Pancreas (tissue), 10 donors: ENCODE measurements at places on chromosomes 12 and 14.

DNA sequence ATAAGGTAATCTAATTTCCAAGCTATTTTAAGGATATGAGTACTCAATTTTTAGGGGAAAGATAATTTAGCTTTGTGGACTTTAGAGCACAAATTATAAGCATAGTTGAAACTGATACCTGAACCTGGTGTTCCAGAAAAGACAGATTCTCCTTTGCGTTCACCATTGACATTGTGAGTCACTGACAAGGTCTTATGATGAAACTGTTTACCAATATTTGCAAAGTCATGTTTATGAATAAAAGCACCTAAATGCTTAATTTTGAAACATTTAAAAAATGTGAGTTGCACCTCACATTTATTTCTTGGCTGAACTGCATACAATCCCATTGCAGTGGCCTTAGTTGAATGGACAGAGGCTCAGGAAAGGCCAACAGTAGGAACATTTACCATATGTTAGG is 3.9 kb downstream of the BCAT1 start:
- no peak for DNase-seq

GRCh38 chr12:120365675-120366340 is 3.2 kb downstream of the MSI1 start:
- DNase-seq, result peak; percentile 74

DNA sequence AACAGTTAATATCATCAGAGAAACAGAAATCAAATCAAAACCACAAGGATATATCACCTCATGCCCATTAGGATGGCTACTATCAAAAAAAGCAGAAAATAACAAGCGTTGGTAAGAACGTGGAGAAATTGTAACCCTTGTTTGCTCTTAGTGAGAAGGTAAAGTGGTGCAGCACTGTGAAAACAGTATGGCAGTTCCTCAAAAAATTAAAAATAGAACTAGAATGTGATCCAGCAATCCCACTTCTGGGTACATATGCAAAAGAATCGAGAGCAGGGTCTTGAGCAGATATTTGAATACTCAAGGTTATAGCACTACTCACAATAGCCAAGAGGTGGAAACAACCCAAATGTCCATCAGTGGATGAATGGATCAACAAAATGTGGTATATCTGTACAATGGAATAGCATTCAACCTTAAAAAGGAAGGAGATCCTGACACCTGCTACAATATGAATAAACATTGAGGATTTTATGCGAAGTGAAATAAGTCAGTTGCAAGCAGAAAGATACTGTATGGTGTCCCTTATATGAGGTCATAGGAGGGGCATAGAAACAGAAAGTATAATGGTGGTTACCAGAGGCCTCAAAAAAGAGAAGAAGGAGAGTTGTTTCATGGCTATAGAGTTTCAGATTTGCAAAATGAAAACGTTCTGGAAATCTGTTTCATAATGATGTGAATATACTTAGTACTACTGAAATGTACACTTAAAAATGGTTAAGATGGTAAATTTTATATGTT is 131.0 kb upstream of the EEA1 start:
- no peak for DNase-seq

GRCh38 chr14:68230950-68231717 is 411.6 kb downstream of the RAD51B start:
- DNase-seq, result peak; percentile 32

GRCh38 chr14:105311838-105312237 is 2.7 kb upstream of the PACS2 start:
- no peak for DNase-seq

GRCh38 chr12:68971404-68971803 is 38.4 kb upstream of the CPM start:
- DNase-seq, result no peak

DNA sequence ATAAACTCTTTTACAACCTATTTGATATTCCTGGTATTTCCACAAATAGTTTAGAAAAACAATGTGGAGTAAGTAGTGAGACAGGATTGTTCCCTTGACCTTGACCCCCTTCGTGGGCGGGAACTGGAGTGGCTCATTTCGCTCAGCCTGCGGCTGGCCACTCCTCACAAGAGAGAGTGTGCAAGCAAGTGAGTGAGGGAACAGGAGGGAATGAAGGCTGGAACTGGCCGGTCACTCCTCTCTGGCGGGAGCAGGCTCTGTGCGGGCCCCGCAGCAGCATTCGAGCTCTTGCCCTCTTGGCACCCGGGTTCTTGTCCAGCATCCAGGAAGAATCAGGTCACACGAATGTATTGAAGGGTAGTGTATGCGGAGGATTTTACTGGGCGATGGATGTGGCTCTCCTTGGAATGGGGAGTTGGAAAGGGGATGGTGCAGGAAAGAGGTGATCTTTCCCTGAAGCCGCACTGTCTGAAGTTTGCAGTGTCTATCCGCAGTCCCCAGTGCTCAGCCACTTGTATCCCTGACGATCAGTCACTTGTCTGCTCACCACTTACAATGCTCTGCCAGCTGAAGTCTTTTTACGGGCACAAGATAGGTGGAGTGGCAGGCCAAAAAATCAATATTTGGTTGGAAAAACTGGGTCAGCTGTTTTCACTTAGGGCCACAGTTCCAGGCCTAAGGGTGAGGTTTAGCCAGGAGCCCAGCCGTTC is 28.0 kb upstream of the TXNRD1 start:
- no peak for DNase-seq

DNA sequence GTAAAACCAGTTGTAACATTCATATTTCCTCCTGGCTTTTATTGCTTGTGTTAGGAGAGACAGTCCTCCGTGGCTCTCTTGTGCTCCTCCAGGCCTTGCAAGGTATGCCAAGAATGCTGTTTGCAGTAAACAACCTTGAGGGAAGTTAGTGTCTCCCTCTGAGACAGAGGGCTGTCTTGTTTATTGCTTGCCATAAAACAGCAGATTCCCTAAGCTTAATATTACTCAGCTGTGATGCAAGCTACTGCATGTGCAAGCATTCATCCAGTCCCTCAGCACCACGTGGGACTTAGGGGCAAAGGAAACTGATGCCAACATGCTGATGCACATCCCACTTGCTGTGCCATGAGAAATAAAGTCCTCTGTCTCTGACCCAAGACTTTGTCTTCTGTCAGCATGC is 6.6 kb downstream of the POMT2 start:
- DNase-seq, result no peak

- DNase-seq, result no peak
These were observed 41.0 kb upstream of the PYGL start for GRCh38 chr14:50985124-50985858.

- DNase-seq, result no peak
These were observed 63.0 kb upstream of the PLEKHA5 start for GRCh38 chr12:19066475-19067001.

DNA sequence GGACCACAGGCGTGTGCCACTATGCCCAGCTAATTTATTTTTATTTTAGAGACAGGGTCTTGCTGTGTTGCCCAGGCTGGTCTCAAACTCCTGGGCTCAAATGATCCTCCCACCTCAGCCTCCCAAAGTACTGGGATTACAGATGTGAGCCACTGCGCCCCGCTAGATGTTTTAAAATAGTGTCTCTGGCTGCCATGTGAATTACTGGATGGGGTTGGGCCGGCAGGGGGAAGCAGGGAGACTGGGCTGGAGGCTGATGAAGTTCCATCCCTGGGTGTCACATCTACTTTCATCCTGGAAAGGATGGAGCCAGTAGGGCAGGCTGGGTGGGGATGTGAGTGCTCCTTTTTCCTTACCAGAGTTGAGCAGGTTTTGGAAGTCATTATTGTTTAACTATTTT is 46.1 kb downstream of the DNAH10 start:
- no peak for DNase-seq

DNA sequence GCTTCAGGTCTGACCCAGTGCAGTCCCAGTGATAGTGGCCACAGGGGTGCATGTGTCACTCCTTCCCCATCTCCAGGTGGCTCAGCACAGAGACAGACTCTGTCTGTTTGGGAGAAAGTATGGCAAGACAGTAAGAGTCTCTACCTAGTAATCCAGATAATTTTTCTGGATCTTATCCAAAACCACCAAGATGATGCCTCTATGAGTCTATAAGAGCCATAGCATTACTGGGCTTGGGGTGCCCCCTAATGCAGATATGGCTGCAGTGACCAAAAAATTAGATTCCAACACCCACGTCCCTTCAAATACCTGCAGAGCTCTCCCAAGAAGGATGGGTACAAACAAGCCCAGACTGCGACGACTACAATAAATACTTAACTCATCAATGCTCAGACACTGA is 123.8 kb downstream of the GRIP1 start:
- DNase-seq, result no peak

GRCh38 chr12:1779783-1780182 is 40.6 kb upstream of the LRTM2 start:
- no peak for DNase-seq

DNA sequence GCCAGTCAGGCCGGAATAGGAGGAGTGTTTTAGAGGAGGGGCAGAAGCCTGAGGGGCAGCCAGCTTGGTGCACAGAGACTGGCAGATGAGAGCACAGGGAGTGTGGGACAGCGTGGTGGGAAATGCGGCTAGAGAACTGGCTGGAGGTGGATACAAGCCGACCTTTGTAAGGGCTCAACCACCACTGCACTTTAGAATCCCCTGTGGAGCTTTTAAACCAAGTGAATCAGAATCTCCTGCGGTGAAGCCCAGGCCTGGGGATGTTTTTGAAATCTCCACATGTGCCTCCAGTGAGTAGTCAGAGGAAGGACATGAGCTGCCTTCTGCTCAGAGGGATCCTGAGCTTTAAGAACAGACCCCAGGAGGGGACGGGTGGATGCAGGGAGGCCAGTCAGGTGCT is 10.9 kb upstream of the PCED1B start:
- no peak for DNase-seq

DNA sequence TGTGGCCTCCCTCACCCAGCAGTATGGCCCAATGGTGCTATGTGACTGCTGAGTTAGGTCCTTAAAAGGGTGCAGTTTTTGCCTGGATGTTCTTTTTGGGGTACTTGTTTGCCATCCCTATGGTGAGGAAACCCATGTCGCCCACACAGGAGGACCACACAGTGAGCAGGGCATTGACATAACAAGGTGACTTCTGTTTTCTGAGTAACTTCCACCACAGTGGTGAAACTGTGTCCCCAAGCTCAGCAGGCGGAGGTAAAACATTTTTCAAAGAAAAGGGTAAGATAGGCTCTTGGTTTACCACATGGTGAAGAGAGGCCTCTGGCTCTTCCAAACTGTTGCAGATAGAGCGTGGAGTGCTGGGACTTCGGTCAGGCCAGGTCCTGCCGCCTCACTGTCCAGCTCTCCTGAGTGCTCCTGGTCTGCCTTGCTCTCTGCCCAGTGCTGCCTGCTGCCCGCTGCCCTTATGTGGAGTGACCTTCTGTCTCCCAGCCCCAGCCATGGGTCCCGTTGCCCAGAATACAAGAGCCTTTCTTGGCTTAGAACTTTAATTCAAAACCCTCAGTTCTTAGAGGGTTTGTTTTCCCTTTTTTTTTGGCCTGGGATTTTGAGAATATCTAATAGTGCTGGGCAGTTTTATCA is 54.0 kb downstream of the TRAF3 start:
- DNase-seq, result no peak

GRCh38 chr14:22535916-22536315 is 53.1 kb downstream of the DAD1 start:
- no peak for DNase-seq

DNA sequence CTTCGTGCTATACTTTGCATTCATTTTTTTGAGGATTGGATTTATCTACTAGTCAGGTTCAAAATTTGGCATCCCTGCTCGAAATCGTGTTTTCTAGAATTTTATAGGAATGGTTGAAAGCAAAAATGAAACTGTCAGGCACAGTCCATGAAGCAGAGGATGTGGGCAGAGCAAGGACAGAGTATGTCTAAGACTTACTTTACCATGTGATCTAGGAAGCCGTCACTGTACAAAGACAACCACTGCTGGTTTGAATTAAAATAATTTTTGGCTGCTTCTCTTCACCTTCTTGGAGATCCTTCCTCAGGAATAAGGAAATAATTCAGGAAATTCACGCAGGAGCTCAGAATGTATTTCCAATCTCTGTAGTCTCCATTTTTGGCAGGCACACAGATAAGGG is 31.6 kb upstream of the SGPP1 start:
- no peak for DNase-seq

DNA sequence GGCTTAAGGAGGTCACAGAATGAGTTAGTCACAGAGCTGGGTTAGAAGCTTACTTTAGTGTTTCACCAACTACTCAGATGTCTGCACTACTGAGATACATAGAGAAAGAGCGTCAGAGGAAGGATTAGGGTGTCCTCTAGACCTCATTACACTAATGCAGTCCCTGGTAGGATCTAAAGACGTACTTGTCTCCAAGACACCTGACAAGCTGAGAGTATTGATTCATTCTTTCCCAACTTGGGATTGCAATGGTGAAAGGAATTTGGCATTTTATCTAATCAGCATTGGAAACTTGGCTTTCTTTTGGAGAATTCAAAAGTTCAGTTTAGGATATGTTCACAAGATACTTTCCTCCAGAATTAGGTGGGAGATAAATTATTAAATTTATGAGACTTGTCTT is 402.1 kb downstream of the ZFP36L1 start:
- DNase-seq, result no peak

DNA sequence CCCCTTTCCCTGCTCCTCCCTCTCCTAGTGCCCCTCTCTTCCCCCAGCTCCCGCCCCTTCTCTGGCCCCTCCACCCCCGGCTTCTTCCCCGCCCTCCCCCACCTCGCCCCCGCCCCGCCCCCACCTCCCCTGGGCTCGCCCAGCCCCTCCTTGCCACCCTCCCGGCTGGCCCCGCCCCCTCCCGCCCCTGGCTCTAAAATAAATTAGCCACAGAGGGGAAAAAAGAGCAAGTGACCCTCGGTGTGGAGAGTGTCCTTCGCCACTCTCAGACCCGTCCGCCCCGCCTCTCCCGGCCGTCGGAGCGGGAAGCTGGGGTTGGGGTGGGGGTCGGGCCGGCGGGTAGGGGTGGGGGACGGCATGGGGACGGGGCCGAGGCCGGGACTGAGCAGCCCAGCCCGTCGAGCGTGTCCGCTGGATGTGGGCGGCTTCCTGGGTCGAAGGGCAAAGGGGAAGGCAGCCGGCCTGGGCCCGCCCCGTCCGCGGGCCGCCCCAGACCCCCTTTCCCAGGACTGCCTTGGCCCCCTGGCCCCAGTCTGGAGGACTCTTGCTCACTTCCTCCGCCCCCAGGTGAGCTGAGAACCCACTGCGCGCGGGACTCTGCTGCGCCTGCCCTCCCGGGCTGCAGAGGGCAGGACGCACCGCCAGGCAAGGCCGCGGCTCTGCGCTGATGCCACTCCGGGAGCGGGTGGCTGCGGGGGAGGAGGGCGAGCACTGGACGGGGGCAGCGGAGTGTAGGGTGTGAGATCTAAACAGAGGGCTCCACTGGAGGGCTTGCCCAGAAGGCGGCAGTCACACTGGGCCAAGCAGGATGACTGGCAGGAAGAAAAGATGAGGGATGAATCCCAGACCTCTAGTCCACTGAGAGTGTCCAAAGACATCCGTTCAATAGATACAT is 570 bp upstream of the FIGNL2 start:
- DNase-seq, result no peak

- DNase-seq, result no peak
These were observed 115.7 kb upstream of the GSC start for GRCh38 chr14:94885481-94886155.

DNA sequence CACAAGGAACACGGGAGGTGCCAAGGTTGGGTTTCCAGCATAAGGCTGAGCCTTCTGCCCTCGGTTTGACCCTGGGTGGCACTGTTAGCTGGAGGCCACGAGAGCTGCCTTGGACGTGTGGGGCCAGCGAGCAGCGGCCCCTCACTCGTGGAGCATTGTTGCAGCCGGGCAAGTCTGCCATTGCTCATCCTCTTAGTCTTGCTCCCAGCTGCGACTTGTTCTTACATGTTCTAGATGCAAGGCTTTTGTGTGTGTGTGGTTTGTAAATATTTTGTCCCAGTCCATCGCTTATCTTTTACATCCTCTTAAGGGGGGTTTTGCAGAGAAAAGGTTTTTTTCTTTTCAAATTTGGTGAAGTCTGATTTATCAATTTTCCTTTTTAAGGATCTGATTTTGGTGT is 21.1 kb upstream of the C1S start:
- no peak for DNase-seq

- DNase-seq, result no peak
These were observed 140.4 kb downstream of the CNTN1 start for GRCh38 chr12:40832668-40833067.
